G401 (cell line): ENCODE measurements at places on chromosomes 7 and 10. TPM values are rescaled to one million over a fixed set of nuclear protein-coding genes. Genes with fewer than 3 reads are reported as not detected.

GRCh38 chr10:78542521-78542920 lies 508.9 kb downstream of the RPS24 start:
- DNase-seq: no peak

DNA sequence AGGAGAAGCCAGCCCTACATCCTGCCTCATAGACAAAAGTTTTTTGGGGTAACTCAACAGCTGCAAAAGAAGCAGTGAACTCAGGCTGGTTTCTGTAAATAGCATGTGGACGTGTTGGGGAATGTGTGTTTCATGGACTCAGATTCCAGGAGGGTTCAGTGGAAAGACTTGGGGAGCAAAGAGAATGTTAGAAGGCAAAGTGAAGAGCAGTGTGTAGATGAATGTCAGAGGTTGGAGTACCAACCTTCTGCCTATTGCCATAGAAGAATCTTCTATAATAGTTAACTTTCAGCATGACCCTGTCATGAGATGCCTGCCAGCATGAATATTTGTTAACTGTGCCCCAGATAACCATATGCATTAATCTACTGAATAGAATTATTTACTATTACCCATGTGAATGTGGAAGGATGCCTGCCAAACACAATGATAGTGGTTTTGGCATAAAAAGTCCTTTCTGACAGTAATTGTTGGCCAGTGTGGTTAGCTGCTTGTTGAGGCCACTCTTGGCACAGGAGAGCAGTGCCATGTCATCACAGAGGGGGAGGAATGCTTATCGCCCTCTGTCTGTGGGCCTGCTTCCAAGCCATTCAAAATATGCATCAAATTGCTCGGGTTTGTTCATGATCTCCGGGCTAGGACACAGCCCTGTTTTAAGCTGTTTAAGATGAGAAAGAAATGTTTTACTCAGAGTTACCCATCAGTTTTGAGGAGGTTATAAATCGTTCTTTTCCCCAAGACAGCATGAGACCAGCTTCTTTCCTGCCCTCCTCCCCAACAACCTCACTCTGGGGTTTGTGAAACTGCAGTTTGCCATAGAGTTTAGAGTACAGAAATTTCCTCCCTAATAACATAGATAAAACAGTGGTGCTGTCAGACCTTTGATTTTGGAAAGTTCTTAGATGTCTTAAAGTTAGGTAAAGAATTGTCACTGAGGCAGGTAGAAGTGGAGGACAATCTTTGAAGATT lies 165.3 kb downstream of the WNT2 start:
- peak; percentile 93 for DNase-seq

Gene ASB10
- total RNA-seq: not detected in 2 replicates

Gene ADIRF
- not detected in 2 replicates for total RNA-seq

- no peak for DNase-seq
Observed at GRCh38 chr10:103072891-103073290, 120.2 kb downstream of the NT5C2 start.

DNA sequence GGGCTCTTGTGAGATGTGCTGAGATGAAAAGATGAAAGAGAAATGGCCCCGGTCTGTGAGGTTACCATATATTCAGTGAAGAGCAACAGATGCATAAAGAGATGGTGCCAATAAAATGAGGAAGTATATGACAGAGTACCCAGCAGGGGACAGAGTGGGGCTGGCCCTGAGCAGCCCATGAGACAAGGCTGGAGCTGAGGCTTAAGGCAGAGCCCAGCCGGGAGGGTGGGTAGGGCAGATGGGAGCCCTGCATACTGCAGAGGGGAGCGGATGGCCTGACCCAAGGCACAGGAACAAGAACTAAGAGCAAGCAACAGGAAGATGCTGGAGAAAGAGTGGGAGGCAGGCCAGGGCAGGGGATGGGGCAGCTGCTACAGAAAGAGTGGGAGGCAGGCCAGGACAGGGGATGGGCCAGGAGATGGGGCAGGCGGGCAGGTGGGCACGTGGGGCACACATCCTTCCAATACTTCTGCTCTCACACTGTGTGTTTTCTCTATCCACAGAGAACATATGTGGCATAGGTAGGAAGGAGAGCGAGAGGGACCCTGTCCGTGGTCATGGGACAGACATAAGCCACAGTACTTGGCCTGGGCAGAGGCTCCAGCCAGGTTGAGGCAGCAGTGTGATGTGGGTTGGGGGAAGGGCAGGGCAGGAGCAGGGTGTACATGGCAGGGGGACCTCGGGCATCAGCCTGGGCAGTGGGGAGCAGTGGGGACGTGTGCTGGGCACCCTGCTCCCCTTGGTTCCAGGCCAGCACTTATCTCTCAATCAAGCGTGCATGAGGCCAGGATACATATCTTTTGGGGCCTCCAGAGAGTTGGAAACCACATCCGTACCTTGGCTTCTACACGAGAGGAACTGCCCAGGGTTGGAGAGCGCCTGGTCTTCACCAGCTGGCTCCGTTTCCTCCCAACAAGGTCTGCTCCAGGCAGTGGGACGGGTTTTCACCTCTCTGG lies 91.6 kb upstream of the IKZF1 start:
- no peak for DNase-seq

DNA sequence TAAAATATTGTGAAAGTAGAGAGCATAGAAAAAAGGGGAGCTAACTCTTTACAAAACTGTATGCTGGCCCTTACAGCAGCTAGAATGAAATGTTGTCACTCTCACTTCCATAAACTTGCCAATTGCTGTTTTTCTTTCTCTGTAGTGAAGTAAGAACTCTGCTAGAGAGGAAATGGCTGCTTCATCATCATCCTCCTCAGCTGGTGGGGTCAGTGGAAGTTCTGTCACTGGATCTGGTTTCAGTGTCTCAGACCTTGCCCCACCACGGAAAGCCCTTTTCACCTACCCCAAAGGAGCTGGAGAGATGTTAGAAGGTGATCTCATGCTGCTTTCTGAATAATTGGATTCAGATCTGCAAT lies 7.6 kb upstream of the ASCC1 start:
- DNase-seq: no peak
